ENCODE measurements at places on chromosomes 6 and 20. TPM values are rescaled to one million over a fixed set of nuclear protein-coding genes. Genes with fewer than 3 reads are reported as not detected.

DNA sequence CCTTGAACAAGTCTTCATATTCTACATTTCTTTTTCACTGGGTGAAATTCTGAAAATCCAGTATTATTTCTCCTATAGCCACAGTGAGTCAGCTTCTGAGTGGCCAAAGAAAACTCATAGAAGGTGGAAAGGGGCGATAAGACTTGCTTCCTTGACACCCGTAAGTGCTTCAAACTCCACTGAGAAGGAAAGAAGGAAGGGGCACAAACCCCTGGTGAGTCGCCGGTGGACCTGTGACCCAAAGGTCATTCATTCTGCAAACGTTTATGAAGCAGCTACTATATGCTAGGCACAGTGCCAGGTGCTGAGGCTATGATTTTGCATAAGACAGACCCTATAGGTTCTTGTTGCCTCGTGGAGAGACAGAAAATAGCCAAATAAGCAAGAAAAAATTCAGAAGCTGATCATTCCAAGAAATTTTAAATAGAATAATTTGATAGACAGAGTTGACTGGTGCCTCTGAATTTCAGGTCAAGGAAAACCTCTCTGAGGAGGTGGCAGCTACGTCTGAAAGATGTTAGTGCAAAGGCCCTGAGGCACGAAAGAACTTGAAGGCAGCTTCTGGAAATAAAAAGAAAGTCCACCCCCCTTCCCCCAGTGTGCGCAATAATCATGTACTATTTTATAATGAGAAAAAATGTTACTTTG is 118.2 kb downstream of the CD24 start:
- DNase-seq = no peak

GRCh38 chr6:11848346-11848651 is 69.7 kb upstream of the ADTRP start:
- DNase-seq = no peak

DNA sequence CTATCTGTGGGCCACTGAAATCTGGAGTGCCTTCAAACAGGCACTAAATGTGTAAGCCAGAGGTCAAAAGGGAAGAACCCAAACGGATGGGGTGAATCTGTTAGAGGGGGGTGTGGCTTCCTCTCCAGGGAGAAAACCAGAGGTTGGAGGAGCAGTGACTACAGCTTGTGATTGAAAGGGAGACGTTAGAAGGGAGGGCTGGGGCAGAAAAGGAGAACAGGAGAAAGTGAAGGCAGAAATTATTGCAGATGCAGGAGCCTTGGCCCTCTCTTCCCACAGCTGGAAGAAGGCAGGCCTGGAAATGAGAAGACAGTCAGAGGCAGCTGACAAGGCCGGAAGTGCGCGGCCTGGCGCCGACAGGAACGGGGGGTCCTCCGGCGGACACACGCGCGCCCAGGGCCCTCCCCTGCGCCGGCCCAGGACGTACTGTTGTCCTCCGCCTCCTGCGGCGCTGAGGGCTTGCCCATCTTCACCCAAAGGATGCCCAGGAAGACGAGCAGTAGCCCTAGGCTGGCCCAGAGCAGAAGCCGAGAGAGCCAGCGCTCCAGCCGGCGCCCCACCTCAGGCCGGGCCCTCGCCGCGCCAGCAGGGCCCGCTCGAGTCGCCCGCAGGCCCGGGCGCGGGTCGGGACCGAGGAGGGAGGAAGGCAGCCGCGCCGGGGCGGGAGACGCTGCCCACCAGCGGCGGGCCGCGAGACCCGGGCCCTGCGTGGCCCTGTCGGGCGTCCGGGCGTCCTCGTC is 806 bp downstream of the LEMD2 start:
- no peak for DNase-seq

- DNase-seq = no peak
Observed at GRCh38 chr6:71404967-71405278, 116.3 kb downstream of the OGFRL1 start.

GRCh38 chr6:84021625-84022024 is 11.9 kb upstream of the MRAP2 start:
- DNase-seq = no peak

DNA sequence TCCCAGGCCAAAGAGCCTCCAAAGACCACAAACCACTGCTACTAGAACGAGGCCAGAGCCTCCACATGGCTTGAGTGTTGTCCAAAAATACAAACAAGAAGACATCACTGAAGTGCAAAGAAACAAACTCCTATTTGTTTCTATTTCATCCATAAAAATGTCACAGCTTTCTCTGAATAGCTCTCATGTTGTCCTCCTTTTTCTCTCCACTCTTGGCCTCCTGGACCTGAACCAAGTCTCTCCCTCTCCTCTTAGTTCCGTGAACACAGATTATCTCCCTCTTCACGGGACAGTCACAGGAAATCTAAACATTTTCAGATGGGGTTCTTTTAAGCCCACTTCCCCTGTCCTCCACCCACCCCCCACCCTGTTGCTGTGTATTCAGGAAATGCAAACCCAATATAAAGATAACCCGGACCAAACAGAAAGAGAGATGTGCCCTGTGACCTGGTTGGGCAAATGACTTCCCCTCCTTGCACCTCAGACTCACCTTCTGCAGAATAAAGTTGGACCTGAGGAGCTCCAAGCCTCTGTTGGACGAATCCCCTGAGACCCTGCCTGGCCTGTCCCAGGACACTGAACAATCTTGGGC is 75.8 kb upstream of the MRPS10 start:
- DNase-seq = no peak

DNA sequence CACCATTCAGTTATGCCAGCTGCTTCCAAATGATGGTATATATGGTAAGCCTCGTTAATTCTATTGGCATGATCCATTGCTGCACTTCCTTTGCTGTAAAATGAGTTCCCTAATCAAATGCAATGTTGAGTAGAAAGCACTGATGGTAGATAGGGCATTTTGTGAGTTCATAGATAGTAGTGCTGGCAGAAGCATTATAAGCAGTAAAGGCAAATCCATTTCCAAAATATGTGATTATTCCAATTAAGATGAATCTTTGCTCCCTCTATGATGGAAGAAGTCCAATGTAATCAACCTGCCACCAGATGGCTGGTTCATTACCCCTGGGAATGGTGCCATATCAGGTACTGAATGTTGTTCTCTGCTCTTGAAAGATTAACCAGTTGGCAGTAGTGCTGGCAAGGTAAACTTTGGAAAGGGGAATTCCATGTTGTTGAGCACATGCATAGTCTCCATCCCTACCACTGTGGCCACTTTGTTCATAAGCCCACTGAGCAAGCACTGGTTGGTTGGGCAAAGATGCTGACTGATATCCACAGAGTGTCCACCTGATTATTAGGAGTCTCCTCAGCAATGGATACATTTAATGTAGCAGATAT is 5.6 kb upstream of the TBPL1 start:
- DNase-seq = no peak

GRCh38 chr20:31818376-31818908 is 714 bp upstream of the MYLK2 start:
- no peak for DNase-seq

DNA sequence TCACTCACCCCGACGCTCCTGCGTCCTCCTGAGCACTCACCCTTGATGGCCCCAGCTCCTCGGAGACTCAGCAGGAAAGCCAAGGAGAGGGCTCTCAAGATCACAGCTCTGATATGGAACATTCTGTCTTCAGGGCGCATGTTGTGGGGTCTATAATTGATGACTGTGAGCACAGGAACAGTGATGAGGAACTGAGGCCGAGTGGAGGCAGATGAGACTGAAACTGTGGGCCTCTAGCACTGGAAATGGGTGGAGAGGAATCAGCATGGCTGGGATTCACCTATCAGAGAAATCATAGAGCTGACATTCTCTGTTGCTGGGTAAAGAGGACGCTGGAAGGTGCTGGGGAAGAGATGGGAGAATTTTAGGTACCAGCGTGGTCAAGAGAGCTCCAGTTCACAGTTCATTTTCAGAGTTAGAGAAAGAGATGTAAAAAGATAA is at the start of gene HLA-DPA1:
TSS of gene HLA-DPA1 (minus strand) at position 219 of the 441 bp plus-strand sequence.
- DNase-seq = no peak

GRCh38 chr6:37851997-37852524 is 32.5 kb downstream of the ZFAND3 start:
- no peak for DNase-seq

DNA sequence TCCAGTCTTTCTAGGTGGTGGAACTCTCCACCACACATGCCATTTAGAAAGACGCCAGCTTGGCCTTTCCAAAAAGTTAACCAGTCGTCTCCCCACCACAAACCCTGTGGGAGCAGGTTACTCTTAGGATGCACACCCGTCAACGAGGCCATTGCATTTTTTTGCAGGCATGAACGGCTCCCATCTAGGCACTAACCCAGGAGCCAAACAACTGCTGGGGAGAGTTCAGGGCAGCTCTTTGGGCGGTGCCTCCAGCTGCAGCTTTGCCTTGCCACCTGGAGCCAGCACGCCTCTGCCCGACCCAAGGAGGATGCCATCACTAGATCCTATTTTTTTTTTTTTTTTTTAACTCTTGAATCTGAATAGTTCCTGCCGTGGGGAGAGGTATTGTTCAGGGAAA is 39.9 kb downstream of the TBC1D7 start:
- no peak for DNase-seq

- no peak for DNase-seq
Observed at GRCh38 chr20:61328911-61329558, 77.0 kb downstream of the CDH4 start.

- no peak for DNase-seq
Observed at GRCh38 chr6:106178900-106179299, 92.8 kb downstream of the PRDM1 start.

- DNase-seq = no peak
Observed at GRCh38 chr6:36946526-36946925, 8.0 kb upstream of the PI16 start.

DNA sequence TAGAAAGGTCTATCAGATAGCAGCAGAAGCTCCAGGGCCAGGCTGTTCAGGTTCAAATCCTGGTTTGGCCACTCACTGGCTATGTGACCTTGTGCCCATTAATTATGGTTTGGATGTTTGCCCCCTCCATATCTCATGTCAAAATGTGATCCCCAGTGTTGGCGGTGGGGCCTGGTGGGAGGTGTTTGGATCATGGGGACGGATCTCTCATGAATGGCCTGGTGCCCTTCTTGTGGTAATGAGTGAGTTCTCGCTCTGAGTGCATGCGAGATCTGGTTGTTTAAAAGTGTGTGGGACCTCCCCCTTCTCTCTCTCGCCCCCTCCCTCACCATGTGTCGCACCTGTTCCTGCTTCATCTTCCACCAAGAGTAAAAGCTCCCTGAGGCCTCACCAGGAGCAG is 240.9 kb downstream of the LRFN2 start:
- DNase-seq = no peak

DNA sequence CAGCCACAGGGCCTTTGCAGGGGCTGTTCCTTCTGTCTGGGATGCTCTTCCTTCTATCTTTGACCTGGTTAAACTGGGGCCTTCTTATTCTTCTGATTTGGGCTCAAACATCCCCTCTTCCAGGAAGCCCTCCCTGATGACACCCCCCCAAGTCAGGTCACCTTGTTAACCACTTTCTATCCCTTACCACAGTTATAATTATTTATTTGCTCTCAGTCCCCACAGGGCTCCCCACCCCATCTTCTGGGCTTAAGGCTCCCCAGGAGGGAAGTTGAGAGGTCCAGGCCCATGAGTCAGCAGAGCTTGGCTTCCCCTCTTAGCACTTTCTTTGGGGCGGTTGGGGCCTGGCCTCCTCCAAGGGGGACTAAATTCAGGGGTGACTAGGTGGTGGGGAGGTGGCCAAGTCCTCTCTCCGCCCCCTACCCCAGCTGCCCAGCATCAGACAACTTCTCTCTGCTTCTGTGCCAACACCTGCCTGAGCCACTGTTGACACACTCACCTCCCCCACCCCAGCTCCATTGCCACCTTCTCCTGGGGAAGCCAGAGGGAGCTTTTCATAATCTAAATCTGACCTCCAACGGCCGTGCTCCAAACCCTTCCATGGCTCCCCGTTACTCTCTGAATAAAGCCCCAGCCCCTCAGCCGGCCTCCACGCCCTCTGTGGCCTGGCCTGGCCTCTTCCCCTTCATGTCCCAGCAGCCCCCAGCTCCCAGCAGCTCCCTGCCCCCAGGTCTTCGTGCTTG is 70.0 kb downstream of the CEBPB start:
- DNase-seq = no peak

DNA sequence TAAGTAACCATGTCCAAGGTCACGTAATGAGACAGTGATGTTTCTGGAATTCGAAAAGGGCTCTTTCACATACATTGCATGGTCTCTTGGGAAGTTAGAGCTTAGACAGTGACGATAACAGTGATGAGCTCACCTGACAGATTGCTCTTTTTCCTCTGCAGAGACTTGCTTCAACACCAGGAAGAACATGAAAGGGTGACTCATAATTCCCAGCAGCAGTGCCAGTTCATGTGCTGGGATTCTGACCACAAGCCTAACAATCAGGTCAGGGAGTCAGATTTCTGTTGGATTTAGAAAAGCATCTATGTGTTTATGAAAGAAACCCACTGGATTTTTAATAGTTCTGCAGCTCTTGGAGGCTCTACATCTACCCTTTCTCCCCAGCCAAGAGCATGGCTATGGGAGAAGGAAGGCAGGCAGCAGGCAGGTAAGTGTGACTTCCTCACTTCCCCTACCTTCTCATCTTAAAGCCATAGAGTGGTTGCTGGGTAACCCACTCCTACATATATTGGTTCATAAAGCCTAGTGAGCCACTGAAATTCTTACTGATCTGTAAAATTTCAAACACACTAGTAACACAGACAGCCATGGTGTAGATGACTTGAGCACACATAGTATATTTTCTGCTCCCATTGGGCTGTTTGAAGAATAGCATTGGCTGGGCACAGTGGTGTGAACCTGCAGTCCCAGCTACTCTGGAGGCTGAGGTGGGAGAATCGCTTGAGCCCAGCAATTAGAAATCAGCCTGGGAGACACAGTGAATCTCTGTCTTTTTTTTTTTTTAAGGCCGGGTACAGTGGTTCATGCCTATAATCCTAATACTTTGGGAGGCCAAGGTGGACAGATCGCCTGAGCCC is 44.4 kb upstream of the LOC128125822 start:
- no peak for DNase-seq

- no peak for DNase-seq
Observed at GRCh38 chr20:48381353-48382120, 446.3 kb downstream of the PREX1 start.

GRCh38 chr6:33768644-33769120 is 20.2 kb downstream of the LEMD2 start:
- no peak for DNase-seq

GRCh38 chr6:125811259-125811658 is 20.5 kb downstream of the NCOA7 start:
- no peak for DNase-seq

- no peak for DNase-seq
Observed at GRCh38 chr6:127100510-127101140, 17.8 kb upstream of the RSPO3 start.

DNA sequence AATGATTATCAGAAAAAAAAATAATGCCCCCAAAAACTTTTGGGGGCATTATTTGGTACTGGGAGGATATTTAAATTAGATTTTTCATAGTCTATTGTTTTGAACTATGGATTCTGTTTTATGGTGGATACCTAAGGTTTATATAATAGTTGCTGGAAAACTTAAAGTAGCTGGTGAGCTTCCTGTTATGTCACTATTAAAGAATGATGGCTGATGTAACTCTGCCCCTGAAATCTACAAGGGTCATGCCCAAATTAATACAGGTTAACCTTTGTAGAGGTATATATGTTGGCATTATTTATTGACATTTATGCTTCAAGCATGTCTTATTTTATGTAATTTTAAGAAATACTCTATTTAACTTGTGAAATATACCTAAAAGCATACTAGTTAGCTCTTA is 25.3 kb upstream of the ERVFRD-1 start:
- DNase-seq = no peak

The HLA-C gene
- 126 TPM for polyA plus RNA-seq

The DDR1 gene
- 163 TPM for polyA plus RNA-seq

The OPRL1 gene
- polyA plus RNA-seq = 0.67 TPM

The WFDC10A gene
- polyA plus RNA-seq = not detected

The PDE10A gene
- 19.9 TPM for polyA plus RNA-seq

The BTNL2 gene
- 1.3 TPM for polyA plus RNA-seq

The TNFRSF6B gene
- 1.3 TPM for polyA plus RNA-seq

The IRF4 gene
- 0.18 TPM for polyA plus RNA-seq

The LY6G6D gene
- polyA plus RNA-seq = 0.34 TPM

The C6orf52 gene
- 4.0 TPM for polyA plus RNA-seq

The DEFB124 gene
- polyA plus RNA-seq = not detected

Data from right renal cortex interstitium (tissue), 3 donors.